ENCODE measurements at places on chromosomes 2 and 18. TPM values are rescaled to one million over a fixed set of nuclear protein-coding genes. Genes with fewer than 3 reads are reported as not detected.
A peak's percentile ranks its signal among the peaks of the same experiment; 100 is the strongest.

The DQX1 gene
- total RNA-seq = not detected

The TBR1 gene
- not detected for total RNA-seq

The FHL2 gene
- 36.3 TPM for total RNA-seq

The MPP4 gene
- total RNA-seq = not detected

The MOB1A gene
- total RNA-seq = 109 TPM

The GALR1 gene
- 0.03 TPM for total RNA-seq

The CCL20 gene
- total RNA-seq = 2.1 TPM

The RETREG2 gene
- total RNA-seq = 68.1 TPM

The TEKT4 gene
- total RNA-seq = 0.22 TPM

The SMAD7 gene
- total RNA-seq = 56.2 TPM

The ALPP gene
- total RNA-seq = not detected

The FAM124B gene
- 4.1 TPM for total RNA-seq

The GLI2 gene
- 4.1 TPM for total RNA-seq

The IL36RN gene
- total RNA-seq = not detected

The RHOB gene
- 677 TPM for total RNA-seq

GRCh38 chr2:73176205-73176880, 26.0 kb upstream of the NOTO start:
- peak; percentile 84 for DNase-seq

GRCh38 chr2:66073172-66073571, 361.8 kb upstream of the MEIS1 start:
- DNase-seq = no peak

GRCh38 chr2:31420936-31421335, 6.4 kb upstream of the XDH start:
- DNase-seq = no peak

GRCh38 chr2:150609831-150610582, 122.5 kb upstream of the RND3 start:
- no peak for DNase-seq

GRCh38 chr2:19993731-19994130, 3.8 kb upstream of the WDR35 start:
- no peak for DNase-seq

DNA sequence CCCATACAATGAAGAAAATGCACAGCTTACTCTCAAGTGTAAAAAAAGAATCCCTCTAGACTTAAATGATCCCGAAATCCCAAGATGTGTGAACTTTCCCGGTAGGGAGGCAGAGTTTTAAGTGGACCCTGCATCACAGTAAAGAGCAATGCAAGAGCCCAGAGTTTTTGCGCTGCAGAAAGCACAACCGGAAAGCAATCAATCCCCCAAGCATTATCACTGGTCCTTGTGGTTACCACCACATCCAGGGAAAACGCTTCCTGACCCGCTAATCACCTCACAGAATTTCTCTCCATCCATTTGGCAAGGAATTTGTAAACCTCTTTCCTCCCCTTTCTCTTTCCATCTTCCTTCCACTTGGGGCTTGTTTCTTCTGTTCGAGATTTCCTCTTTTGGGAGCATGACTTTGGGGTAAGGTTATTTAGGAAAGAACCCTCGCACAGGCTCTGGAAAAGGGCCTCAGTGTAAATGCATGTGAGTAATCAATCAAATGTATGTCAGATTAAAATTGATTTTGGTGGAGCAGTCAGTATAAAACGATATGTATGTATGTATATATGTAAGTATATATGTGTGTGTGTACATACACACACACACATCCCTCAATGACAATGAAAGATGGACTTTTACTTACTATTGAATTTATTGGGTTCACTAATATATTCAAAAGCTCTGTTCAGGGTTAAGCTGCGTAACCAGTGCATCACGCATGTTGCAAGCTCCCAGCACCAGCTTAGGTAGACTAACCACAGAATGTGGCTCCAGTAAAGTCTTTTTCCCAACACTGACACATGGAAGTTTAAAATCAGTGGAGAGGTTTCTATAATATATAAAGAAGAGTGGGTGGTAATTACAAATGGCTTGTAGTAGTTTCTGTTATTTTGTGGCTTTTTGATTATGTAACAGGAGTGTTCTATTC, 1.6 kb downstream of the PLCL1 start:
- no peak for DNase-seq

DNA sequence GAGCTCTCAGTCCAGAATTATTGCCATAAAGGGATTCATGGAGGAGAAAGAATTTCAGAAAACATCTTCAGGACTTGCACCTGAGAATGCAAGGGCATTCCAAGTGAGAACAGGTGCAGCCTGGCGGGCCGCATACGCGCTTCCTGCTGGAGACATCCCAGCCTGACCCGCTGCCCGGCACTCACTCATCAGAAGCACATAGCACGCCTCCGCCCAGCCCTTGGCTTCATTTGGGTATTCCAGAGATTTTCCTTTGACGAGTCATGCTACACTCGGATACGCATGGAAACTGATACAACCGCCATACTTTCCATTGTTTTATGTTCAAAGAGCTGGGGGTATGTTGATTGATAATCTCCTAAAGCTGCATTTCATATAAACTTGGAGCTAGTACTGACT, 228.0 kb upstream of the ID2 start:
- no peak for DNase-seq

GRCh38 chr2:172914341-172915008, 161.2 kb upstream of the MAP3K20 start:
- DNase-seq = no peak

GRCh38 chr2:42942214-42942989, 150.0 kb upstream of the HAAO start:
- no peak for DNase-seq

DNA sequence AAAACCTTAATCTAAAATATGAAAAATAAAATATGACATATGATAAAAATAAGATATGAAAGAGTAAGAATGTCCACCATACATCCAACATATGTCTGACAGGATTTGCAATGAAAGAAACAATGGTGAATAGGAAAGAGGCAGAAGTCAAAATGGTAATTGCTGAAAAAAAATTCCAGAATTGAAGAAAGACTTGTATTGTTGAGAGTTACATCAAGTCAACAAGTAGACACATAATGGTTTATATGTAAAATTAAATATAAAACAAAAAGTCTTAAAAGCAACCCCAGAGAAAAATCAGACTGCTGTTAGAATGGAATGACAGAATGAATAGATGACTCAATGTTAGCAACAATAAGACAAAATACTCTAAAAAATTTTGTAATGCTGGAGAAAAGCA, 255.1 kb downstream of the DOK6 start:
- DNase-seq = no peak

DNA sequence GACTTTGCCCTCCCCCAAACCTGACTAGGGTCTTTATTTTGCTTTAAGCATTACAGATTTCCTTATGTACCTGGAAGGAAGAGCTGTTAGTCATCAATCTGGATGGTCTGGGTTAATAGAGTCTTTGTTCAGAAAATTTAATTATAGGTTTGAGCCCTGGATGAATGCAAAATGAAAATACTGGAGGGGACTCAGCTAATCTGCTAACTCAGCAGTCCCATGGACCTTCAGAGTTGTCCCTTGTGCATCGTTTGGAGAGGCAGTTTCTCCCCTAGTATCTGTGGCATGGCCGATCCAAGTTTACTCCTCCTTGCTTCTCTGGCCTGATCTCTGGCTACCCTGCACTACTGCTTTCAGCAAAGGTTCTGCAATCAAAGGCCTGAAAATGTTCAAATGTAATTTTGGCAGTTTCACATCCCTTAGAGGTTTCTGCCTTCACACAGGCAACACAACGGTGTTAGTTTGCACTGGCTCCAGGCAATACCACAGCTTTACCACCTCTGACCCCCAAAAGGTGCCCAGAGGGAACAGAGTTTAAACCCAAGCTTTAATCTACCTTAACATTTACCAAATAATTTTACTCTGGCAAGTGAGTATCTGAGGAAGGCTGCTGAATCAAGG, 134.3 kb downstream of the THADA start:
- no peak for DNase-seq

- no peak for DNase-seq
Measured at GRCh38 chr18:56787390-56787789, 136.2 kb downstream of the WDR7 start.

DNA sequence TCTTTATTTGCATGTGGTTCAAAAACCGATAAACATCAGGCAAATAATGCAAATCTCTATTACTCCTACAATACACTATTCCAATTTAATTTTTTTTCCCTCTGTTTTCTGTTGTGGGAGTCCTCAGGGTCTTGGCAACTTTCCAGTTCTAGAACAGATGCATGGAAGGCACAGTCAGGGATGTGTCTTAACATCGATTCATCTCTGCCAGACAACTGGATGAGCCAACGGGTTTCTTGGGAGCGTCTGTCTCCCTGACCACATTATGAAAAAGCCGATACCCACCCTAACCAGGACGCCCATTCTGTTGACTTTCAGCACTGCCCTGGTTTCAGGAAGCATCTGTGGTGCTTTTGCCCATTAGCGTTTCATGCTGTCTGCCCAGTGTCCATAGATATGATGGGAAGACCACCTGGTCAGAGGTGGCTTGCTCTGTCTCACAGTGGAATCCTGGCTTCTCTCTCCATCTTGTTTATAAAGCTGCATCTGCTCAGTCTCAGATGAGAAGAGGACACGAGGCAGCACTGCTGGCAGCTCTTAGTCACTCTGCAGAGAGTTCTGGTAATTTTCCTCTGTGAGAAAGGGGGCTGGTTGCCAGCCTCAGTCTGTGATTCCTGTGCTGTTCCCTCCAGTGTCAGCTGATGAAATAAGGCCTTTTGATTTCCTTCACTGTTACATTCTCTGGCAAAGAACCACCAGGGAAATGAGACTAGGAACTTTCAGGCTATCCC, 57.9 kb upstream of the KCNE4 start:
- DNase-seq = no peak

GRCh38 chr2:230660294-230661060, 52.2 kb upstream of the CAB39 start:
- no peak for DNase-seq

DNA sequence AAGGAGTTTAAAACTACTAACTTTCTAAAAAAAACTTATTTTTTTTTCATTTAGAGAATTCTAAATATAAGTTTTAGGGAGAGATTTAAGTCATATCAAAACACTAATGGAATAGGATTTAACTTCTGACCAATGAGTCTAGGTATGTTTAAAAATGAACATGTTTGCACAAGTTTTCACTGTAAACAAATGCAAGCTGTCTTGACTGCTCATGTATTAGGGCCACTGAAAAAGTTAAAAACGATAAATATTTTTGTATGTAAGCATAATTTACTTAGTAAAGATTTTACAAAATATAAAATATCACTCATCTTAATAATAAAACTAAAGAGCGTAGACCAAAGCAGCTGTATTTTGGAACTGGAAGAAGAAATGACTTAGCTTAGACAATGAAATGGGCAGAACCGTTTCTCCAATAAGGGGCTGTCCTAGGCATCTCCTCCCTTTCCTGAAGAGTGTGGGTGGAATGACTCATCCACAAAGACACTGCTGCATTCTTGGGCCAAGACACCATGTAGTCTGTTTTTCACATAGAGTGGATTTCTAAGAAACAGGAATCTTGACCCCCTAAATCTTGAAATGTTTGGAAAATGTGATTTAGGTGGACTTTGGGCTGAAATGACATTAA, 118.8 kb downstream of the MEP1B start:
- no peak for DNase-seq

DNA sequence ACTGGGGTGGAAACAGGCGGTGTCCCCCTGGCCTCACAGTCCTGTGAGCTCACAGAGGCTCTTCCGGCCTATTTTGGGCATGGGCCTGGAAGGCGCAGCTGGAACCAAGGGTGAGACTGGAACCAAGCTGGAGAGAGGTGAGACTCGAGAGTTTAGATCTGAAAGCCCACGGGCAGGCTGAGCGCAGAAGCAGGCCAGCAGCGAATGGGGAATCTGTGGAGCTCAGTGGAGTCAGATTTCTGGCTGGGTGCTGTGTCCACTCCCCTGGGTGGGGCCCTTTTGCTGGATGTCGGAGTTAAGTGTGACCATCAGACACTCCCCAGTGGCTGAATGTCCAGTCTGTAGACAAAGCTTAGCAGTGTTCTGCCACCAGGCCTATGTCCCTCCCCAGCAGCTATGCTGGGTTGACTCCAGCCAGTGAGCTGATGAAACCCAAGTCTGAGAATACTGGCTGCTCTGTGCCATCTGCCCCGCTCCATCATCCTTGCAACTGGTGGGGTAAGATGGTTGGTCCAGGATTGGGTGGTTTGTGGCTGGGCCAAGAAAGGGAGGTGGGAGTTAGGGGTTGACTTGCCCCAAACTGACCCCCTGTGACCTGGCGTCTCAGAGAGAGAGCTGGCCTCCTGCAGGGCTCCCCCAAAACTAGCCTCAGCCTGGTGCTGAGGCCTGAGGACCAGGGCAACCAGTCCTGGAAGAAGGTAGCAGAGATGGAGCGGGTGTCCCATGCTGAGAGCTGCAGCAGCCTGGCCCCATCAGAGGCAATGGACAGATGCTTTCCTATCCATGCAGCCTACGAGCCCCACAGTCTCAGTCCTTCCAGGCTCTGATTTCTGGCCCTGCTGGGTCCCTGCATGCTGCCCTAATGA, 34.4 kb downstream of the CYP26B1 start:
- peak; percentile 73 for DNase-seq

GRCh38 chr2:203177361-203177760, 61.5 kb upstream of the CYP20A1 start:
- DNase-seq = no peak

GRCh38 chr18:24595561-24596031, 135.2 kb downstream of the HRH4 start:
- no peak for DNase-seq

DNA sequence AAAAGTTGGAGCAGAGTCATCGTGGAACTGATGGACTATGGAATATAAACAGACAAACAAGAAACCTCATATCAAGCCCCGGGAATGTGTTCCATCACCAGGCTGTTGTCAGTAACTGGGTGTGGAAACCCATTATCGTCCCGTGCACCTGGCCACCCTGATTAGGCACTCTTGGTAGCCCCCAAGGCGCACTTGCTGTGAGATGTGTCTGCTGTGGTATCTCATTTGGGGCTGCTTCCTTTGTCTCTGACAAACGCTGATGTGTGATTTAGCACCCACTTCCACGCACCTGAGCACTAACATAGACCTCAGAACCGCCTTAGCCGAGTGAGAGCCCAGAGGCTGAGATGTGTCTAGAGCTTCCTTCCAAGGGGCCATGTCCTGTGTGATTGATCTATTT, 96.3 kb downstream of the PRPF40A start:
- DNase-seq = no peak

DNA sequence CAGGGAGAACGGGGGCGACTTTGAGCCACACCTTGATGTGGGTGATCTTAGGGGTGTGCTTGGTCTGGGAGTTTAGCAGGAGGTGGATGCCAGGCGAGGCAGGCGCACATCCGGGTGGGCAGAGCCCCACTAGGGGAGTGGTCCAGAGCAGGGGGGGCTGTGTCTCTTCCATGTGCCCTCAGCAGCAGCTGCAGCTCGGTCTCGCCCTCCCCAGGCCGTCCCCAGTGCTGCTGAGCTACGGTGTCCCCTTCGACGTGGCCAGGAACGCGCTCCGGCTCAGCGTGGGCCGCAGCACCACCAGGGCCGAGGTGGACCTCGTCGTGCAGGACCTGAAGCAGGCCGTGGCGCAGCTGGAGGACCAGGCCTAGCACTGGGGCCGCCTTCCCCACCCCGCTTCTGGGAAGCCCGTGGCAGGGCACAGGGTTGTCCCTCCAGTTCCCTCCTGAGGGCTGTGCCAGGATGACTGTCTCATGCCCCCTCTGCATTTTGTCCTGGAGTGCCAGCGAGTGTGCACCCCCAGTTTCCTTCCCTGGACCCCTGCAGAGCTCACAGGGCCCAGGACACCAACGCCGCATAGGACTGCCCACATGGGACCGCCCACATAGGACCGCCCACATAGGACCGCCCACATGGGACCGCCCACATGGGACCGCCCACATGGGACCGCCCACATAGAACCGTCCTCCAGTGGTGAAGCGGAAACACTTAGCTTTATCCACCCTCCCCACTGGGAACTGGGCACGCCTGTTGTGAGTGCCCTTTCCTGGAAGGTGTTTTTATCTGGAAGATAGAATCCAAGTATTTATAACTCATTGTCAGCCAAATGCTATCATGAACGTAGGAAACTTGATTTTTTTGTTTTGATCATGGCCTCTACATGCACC, 1.9 kb upstream of the ESPNL start:
- peak; percentile 90 for DNase-seq
